ENCODE measurements at places on chromosomes 11 and 22.
A peak's percentile ranks its signal among the peaks of the same experiment; 100 is the strongest.

DNA sequence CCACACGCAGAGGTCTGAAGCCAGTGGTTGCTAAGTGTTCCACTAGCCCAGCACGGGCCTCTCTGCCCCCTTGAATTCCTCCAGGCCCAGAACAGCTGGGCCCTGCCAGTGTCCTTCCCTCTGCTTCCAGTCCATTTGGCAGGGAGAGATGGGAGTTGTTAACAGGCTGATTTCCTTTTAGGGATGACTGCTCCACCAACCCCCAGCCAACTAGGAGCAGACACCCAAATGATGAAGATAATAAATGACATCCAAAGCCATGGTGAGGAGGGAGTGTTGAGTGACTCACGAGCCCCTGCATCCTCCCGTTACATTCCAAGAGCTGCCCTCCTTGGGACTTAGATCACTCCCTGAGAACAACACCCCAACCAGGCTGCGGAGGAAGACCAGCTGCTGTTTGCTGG is 20.6 kb downstream of the PARVA start:
- peak; percentile 99 for DNase-seq

- no peak for DNase-seq
These were observed 312.9 kb upstream of the CCDC90B start for GRCh38 chr11:83599066-83599465.

- no peak for DNase-seq
These were observed 17.5 kb downstream of the EXT2 start for GRCh38 chr11:44113018-44113417.

DNA sequence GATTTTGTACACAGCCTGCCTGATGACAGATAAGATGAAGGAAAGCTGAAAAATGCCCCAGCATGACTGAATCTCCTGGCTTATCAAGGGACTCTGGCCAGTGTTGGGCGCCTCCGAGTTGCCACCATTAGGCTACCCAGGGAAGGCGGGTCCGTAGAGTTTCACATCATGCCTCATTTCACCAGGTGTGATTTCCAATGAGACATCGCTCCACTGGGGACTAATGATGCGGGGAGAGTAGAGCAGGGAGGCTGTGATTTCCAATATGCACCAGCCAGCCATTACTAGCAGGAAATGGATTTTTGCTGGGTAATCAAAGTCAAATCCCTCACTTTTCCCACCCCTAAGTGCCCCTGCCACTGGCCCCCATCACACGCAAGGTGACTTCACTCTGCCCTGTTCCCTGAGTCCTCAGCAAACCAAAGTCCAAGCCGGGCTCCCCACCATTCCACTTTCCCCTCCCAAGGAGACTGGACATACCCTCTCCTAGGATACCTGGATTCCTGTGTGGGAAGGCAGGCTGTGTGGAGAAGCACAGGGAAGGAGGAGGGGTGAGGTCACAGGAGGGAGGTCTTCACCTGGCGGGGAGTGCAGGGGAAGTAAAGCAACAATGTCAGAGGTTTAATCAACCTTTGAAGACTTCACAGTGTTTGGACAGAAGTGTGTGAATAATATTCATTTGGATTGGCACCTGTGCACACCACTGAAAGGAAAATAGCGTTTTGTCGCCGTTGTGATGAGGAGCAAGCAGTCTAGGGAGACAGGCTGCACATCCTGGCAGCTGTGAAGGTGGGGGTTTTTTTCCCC is 613.3 kb upstream of the CADM1 start:
- no peak for DNase-seq

DNA sequence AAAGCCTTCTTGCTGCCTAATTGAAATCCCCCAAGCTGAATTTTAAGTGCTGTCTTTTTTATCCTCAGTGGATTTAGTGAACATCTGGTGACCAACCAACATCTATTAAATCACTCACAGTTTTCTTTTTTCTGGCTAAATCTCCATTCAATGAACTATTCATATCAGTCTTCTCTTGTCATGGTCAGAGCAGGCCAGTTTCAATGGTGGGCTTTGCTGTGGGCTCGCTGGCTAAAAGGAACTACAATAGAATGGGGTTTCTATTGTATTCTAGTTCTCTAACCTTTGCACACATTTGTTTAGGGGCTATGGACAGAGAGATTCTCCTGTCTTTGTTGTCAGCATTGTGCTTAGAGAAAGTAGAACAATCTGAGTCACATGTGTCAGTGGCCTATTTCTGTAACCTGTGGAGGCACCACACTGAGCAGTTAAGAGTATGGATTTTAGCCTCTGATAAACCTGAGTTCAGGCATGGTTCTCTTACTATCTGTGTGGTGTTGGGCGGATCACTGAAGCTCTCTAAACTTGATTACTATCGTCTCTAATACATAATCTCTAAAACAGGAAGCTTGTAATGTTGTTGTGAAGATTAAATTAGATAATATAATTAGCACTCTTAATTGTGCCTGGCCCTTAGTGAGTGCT is 94.2 kb upstream of the CADM1 start:
- no peak for DNase-seq

DNA sequence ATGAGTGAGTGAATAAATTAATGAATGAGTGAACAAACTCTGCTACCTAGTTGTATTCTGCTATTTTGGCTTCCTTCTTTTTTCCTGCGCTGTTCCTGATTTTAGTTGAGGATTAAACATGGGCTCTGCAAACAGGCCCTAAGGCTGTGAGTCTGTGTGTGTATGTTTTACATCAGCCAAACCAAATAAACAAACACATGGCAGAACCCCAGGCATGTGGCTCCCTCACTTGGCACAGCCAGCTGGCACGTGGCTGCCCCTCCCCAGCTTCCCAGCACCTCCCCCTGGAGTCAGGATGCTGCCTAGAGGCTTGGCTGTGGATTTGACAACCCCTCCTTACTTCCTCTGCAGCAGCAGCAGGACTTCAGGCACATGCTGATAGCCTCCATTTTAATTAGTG is 593.2 kb downstream of the INSC start:
- peak; percentile 78 for DNase-seq

DNA sequence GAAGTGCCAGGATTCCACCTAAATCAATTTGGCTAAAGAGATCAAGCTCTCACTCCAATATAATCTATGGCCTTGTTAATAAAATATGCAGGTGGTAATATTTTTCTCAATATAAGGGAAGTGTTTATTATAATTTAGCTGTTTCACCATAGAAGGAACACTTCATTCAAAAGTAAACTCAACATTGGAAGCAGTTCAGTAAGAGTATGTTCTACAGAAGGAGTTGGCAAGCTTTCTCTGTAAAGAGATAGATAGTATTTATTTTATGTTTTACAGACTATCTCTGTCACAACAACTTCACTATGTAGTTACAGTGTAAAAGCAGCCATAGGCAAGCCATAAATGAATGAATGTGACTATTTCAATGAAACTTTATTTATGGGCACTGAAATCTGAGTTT is 313.6 kb upstream of the ANO3 start:
- DNase-seq = no peak

DNA sequence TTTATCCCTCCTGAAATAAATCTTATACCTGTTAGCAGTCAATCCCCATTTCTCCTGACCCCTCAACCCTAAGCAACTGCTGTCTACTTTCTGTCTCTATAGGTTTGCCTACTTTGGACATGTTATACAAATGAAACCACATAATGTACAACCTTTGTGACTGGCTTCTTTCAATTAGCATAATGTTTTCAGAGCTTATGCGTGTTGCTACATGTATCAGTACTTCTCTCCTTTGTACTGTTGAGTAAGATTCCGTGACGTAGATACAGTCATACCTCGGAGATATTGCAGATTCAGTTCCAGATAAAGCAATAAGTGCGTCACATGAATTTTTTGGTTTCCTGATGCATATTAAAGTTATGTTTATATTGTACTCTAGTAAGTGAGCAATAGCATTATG is 127.3 kb downstream of the MORC2 start:
- DNase-seq = peak; percentile 44

GRCh38 chr22:48784701-48785503 is 1042.8 kb downstream of the BRD1 start:
- no peak for DNase-seq

GRCh38 chr11:69355959-69356702 is 62.2 kb downstream of the MYEOV start:
- DNase-seq = no peak

DNA sequence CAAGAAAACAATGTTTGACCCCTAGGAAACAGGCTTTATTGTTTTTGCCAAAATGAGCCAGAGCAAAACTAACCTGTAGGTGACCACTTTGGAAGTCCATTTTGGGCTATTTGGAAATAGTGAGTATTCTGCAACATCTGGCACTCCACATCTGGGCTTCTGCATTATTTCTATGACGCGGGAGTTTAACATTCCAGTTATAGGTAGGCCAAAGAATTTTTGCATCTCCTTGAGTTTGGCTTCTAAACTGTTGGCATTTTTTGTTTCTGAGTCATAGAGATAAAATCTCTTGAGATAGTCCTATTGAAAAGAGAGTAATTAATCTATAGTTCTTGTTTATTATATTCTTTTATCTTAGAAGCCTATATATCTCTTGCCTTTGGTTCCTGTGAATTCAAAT is 2.9 kb downstream of the MMP7 start:
- no peak for DNase-seq

GRCh38 chr11:2461956-2462542 is 17.2 kb downstream of the KCNQ1 start:
- DNase-seq = no peak

DNA sequence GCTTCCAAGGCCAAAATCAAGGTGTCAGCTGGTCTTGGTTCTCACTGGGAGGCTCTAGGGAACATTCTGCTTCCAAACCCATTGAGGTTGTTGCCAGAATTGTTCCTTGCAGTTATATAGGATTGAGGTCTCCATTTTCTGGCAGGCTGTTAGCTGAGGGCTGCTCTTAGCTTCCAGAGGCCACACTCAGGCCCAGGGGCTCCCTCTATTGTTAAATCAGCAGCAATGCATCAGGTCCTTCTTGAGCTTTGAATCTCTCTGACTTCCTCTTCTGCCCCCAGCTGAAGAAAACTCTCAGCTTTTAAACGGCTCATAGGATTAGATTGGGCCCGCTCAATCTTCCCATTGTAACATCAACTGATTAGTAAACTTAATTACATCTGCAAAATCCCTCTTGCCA is 39.3 kb upstream of the BSX start:
- DNase-seq = peak; percentile 68

DNA sequence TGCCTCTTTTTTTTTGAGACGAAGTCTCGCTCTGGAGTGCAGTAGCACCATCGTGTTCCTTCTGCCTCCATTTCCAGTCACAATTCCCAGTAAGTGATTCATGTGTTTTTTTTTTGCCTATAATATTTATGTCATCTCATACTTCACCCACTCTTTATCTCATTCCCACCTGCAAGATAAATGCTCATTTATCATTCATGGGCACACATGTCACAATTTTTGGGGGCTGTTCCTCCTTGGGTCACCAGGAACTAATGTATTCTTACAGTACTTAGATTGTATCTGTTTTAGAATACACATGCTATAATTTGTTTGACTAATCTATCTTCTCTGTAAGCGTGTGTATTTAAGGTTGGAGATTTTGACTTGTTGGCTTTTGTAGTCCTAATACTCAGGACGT is 222.7 kb downstream of the SWAP70 start:
- DNase-seq = no peak

GRCh38 chr11:47276923-47277322 is 7.0 kb downstream of the MADD start:
- DNase-seq = no peak

DNA sequence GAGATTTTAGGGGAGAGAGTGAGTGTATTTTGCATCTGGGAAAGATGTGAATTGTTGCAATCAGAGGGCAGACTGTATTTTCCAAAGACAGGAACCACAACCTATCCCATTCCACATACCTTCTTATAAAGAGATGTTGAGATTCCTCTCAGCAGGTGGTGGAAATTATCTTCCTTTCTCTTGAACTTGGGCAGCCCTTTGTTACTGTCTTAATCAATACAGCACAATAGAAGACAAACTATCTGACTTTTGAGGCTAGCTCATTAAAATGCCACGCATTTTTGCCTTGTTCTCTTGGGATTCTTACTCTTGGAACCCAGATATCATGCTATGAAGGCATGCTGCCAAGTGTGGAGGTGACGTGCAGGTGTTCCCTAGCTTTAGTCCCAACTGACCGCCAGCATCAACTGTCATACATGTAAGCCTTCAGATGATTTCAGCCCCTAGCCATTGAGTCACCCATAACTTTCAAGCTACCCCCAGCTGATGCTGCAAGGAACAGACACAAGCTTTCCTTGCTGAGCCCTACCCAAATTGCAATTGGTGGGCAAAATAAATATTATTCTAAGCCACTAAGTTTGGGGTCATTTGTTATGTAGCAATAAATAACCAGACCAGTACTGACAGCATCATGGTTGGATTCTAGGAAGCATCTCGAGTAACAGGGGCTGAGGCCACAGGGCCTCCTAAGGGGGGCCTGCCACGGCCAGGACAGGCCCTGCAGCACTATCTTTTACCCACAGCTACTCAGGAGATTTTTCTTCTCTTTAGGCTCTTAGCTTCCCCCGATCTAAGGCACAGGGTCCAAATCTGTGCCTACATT is 63.0 kb downstream of the RPL27A start:
- peak; percentile 25 for DNase-seq

DNA sequence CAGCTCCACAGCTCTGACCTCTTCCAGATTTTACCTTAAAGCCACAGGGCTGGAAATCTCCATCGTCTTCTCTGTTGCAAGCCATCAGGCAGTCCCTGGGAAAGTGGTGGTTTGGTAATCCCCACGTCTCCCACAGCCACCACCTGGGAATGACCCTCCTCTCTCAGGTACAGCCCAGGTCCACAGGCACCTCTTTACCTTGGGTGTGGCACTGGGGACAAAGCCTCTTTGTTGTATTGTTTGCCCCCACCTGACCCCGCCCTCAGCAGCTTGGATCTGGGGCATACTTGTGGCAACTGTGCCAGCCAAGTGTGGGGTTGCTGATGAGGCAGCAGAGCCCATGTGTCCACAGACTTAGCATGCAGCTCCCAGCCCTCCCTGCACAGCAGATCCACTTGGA is 77.6 kb downstream of the LRRC32 start:
- DNase-seq = no peak

DNA sequence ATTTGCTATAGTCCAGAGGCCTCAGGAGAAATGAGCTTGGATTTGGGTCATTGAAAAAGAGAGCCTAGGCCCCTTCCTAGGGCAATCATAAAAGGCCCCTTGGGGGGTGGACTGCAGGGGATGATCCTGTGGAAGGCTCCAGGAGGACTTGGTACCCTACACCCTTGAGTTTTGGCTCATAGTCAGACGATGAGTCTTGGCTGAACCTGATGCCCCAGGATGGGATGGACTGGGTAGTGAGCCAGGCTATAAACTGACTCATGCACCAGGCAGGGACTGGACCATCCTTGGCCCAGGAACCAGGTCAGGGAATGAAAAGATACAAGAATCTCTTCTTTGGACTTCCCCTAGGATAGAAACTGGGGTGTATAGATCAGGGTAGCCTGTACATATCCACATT is 54.2 kb downstream of the NAV2 start:
- DNase-seq = peak; percentile 45
